Mesenchymal stem cell (in vitro differentiated cells and primary cell): ENCODE measurements at places on chromosomes 1 and 21.

DNA sequence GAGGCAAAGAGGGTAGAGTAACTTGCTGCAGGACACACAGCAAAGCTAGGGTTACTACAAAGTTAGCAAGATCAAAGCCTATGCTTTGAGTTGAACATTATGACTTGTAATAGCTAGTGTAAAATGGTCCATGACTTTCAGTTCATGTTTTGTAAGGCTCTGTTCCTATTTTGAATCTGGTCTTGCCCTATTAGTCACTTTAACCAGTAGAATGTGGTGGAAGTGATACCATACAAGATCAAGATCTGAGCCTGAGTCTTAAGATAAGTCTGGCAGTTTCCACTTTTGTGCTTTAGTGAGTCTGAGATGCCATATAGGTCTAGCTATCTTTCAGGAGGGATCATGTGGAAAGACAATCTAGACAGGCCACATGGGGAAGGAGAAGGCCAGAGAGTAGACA, 282.1 kb upstream of the BRINP3 start:
- DNase-seq = no peak

GRCh38 chr1:165010418-165011070, 346.0 kb downstream of the LMX1A start:
- DNase-seq = no peak

GRCh38 chr1:181208967-181209366, 120.5 kb downstream of the IER5 start:
- no peak for DNase-seq

- DNase-seq = no peak
Measured at GRCh38 chr1:16199700-16200099, 12.8 kb downstream of the ARHGEF19 start.

DNA sequence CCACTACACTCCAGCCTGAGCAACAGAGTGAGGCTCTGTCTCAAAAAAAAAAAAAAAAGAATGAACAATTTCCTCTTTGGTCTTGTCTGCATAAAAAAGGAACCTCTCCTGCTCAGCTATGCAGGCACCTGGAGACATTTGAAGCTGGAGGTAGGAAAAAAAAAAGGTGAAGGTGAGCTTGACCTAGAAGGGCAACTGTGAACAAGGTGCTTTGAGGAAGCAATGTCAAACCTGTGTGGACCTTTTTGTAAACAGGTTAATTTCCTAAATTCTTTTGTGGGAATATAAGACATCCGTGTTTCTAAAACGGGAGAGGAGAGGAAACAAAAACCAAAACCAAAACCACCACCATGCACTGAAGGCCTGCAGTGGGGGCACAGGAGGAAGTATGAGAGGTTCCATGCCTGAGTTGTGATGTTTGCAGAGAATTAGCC, 77.5 kb downstream of the SLC45A1 start:
- peak; percentile 66 for DNase-seq

DNA sequence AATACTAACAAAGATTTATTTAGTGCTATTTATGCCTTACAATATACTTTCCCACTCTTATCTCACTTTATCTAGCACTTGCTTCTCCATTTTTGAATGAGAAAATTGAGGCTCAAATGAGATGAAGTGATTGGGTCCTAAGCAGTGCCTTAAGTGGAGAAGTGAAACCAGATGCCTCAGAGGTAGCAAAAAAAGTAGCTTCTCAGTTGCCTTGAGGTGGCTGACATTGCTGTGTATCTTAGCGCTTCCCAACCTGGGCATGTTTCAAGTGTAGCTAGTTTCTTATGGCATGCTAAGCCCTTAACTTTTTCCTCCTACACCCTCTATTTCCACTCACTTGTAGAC, 390.4 kb downstream of the OMA1 start:
- no peak for DNase-seq
